ENCODE measurements at places on chromosomes 16 and 17.

- DNase-seq, result no peak
Observed at GRCh38 chr16:57529391-57530103, 6.8 kb downstream of the CCDC102A start.

GRCh38 chr17:49968405-49969133 is 421 bp upstream of the DLX4 start:
- peak; percentile 63 for DNase-seq

GRCh38 chr16:72649254-72649944 is 398.5 kb downstream of the ZFHX3 start:
- no peak for DNase-seq

- peak; percentile 77 for DNase-seq
Observed at GRCh38 chr17:7988750-7989178, 13.7 kb upstream of the GUCY2D start.

GRCh38 chr17:75402026-75402425 is 3.5 kb downstream of the GRB2 start:
- no peak for DNase-seq

DNA sequence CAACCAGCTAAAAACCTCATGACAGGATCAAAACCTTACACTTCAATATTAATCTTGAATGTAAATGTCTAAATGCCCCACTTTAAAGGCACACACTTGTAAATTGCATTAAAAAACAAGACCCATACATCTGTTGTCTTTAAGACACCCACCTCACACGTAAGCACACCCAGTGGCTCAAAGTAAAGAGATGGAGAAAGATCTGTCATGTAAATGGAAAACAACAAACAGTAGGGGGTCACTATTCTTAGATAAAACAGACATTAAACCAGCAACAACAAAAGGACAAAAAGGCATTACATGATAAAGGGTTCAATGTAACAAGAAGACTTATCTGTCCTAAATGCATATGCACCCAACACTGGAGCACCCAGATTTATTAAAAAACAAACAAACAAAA is 35.6 kb downstream of the SDR42E1 start:
- DNase-seq, result no peak

DNA sequence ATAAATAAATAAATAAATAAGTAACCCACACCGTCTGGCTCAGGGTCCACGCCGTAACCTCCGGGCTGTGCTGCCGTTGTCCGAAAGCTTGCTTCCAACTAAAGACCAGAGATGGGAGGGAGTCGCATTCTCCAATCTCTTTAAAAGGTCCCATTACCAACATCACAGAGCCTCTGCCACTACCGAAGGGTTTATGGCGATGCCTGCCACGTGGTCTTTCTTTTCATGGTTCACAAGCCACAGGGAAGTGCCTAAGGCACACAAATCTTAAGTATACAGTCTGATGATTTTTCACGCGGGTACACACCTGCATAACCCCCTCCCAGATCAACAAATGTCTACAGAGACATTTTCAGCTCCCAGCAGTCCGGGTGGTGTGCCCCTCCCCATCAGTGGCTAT is 1.4 kb downstream of the COTL1 start:
- DNase-seq, result peak; percentile 32

- DNase-seq, result no peak
Observed at GRCh38 chr16:65318138-65318537, 196.3 kb upstream of the CDH11 start.

GRCh38 chr17:42618442-42619150 is 9.1 kb downstream of the TUBG1 start:
- DNase-seq, result no peak

DNA sequence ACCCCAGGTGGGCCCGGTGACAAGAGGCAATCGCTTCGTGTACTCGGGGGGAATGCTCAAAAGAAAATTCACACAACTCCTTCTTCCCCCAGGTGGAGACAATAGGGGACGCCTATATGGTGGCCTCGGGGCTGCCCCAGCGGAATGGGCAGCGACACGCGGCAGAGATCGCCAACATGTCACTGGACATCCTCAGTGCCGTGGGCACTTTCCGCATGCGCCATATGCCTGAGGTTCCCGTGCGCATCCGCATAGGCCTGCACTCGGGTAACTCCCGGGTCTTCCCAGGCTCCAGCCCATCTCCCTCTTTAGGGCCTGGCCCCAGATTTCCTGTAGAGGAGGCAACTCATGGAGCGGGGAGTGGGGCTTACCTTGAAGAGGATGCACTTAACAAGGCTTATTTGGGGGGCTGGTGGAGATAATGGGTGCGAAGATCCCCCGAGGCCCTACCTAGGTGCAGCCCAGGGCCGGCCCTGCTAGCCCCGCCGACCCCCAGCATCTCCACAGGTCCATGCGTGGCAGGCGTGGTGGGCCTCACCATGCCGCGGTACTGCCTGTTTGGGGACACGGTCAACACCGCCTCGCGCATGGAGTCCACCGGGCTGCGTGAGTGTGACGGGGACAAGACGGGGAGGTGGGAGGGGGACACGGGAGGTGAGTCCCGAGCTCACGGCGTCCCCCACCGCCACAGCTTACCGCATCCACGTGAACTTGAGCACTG is 13.0 kb downstream of the GUCY2D start:
- no peak for DNase-seq
